ENCODE measurements at places on chromosomes 5 and 9.

DNA sequence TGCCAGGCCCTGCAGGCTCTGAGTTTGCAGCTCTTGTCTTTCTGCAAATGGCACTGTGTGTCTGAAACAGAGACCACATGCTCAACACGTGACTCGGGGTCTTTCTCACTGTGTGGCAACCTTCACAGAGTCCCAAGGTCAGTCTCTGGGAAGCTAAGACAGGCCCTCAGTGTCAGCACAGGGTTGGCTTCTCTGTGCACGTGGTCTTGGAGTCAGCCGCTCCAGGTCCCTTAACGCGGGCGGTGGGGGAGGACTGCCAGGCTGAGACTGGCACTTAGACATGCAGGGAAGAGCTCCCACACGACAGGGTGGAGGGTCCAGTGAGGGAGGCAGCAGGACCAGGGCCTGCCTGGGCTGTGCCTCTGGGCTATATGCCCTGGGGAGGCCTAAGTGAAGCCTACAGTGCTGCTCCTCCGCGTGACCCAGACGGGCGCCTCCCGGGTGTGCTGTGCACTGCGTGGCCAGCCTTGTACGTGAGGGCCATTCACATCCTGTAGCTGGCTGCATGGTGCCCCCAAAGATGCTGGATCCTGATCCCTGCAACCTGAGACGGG, 76.8 kb downstream of the ADAMTS2 start:
- DNase-seq = no peak

- peak; percentile 17 for DNase-seq
These were observed 219.1 kb downstream of the MED10 start for GRCh38 chr5:6158974-6159831.

DNA sequence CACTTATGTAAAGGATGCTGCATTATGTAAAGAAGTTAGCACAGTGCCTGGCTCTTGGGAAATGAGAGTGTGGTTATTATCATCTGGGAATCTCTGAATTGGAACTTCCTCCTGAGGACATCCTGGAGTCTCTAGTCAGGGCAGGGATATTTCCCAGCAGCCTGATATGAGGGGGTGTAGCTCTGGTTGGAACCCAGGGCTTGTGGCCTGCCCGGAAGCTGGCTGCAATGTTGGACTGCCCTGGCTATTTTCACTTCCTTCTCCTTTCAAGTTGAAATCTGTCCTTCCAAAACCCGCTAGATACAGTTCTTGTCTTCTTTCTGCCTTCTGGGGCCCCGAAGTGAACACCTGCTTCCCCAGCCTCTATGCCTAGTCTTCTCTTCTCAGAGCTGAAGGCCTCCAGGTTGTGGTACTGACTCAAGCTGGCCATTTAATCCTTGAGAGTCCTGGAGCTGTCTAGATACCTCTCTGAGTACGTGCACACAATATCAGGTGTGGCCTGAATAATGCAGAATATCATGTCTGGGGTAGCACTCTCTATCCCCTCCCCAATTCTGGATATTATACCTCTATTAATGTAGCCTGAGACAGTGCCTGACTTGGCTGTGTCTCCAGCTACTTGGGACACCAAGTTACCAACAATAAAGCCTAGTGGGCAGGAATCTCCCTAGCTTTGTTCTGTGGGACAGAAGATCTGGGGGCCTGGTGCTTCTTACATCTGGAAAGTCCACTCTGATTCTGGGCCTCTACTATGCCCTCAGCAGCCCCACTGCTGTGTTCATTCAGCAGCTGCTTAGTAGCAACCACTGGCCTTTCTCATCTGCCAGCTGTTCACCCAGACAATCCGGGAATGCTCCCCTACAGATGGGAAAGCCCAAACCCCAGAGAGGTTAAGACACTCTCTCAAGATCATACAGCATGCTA, 45.0 kb downstream of the SLC6A7 start:
- no peak for DNase-seq

DNA sequence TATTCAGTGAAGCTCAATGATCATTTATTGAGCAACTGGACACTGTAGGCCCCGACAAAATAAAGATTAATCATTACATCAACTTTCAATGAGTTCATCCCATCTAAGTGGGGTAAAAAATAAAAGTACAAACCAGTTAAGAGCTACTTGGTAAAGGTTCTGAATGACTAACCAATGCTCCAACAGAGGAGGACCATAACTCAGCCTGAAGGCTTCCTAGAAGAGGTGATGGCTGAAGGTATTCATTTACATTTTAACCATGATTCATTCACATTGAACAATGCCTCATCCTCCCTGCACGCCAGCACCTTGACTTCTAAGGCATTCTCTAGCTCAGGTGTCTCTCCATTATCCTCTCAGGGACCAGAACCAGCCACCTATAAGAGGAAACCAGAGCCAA, 201.4 kb downstream of the ZNF462 start:
- no peak for DNase-seq

DNA sequence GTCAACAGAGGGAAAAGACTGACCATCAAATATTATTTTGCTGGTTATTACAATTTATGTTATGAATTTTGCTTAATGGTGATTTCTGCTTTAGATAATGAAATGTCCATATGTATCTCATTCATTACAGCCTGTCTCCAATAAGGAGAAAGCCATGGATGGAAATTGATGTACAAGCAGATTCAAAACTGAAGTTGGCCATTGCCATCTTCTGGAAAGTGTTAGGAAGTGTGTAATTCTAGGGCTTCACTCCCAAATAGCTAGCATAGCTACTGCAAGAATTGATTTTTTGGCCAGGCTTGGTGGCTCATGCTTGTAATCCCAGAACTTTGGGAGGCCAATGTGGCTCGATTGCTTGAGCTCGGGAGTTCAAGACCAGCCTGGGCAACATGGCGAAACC, 45.8 kb downstream of the DYNC2I2 start:
- no peak for DNase-seq

DNA sequence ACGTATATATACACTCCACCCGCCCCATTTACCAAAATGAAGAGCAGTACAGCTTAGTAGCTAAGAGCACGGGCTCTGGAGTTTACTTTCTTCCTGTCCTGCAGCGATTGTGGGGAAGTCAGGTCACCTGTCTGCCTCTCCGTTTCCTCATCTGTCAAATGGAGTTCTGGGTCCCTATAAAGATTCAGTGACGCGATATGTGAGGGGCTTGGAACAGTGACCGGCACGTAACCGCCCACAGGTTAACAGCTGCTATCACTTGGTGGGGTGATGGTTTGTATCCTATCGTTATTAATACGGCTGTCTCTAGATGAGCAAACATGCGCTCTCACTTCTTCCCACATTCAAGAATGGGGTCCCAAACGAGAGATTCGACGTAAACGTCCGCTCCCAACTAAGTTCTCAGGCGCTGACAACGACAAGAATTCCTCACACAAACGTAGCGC, 426 bp downstream of the FAM114A2 start:
- DNase-seq = no peak

DNA sequence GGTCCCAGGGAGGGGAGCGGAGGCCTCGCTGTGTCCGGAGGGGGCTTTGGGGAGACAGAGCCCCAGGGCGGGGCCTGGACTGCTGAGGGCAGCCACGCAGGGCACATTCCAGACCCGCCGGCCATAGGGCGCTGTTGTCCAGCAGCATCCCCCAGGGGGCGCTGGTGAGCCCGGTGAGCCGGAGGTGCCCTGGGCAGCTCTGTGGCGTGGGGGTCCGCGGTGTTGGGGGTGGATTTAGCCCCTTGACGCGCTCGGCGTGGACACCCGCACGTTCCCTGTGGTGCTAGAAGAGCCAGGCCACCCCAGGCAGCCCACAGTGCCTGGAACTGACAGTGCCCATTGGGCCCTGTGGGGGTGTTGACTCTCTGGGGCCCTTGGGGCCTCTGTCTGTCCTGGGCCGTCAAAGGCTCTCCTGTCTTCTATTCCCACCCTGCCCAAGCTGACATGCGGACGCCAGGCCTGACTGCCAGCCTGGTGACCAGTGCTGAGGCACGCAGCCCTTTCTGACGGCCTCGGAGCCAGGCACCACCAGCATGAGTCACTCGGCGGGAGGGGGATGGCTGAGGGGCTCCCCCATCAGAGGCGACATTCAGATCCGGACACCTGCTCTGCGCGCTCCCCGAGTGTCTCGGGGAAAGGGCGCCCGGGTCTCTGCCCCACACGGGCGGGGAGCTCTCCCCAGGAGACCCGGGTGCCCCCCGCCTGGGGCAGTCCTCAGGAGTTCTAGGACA, 23.9 kb downstream of the TPPP start:
- no peak for DNase-seq

DNA sequence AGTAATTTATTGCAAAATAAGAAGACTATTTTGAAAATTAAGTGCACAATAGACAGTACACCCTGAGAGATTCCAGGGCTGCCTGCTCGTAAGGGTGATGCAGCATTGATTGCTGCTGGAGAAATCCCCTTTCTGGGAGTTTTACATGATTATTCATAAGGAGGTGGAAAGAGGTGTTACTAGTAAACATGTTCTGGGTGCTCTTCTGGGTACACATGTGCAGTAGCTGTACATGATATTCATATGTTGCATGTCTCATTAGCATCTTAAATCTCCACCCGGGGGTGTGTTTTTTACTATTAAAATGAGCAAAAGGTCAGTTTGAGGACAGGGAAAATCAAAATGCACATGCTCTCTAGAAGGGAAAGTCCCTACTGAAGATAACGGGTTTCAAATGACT, 264.8 kb downstream of the CDK5RAP2 start:
- DNase-seq = no peak

- no peak for DNase-seq
These were observed 26.6 kb downstream of the OTULINL start for GRCh38 chr5:14608169-14608568.

DNA sequence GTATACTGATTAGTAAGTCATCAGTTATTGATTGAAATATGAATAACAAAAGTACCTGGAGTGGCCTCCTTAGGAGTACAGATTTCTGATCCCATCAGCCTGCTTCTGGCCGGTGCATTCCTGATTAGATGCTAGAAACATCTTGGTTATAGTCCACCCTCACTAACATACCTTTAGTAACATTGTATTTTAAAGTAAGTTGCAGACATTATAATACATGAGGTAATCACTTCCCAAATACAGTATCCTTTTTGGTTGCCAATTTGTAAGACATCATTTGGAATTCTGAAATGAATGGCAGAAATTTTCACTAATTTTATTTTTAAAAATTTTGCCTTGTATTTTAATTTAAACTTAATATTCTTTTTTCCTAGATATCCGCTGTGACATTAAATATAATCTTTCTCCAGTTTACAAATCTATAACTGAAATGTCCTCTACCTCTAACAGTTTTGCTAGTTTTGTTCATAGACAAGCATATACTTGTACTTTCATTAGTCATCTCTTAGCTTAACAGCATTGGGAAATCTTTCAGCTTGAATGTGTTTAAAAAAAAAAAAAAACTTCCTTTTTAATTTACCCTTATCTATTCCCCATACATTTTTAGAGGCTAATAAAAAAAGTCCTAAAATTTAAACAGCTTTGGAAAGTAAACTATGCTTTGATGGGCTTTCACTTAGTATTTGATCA, 178.9 kb downstream of the XRCC4 start:
- no peak for DNase-seq

DNA sequence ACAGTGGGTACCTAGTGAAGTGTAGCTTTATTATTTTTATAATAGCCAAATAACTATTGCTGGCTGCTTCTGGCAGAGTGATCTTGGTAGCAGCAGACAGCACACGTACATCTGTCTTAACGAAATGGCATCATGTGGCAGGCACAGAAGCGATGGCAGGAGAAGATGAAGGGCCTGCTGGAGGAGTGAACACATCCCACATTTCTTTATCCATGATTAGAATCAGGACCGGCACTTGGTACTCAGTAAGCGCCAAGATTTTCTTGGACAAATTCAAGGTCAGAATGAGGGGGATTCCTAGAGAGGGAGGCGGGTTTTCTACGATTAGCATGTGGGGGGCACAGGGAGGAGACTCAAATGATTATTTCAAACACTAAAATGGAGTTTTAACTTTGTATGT, 23.0 kb upstream of the ZNF366 start:
- no peak for DNase-seq

DNA sequence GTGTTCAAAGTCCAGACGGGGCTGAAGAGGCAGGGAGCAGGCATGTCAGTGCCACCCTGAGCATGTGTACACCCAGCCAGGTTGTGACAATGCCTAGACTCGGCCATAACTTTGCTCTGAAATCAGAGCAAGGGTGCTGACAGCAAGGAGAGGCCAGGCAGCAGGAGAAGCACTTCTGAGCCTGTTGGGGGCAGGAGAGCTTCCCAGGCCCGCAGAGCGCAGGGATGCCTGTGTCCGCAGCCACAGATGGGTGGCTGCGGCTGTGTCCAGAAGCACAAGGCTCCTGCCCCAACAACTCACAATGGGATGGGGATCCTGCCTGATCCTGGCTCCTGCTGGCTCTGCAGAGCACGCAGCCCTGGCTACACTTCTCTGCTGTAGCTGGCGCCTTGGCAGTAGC, 373.9 kb downstream of the CHSY3 start:
- DNase-seq = no peak

DNA sequence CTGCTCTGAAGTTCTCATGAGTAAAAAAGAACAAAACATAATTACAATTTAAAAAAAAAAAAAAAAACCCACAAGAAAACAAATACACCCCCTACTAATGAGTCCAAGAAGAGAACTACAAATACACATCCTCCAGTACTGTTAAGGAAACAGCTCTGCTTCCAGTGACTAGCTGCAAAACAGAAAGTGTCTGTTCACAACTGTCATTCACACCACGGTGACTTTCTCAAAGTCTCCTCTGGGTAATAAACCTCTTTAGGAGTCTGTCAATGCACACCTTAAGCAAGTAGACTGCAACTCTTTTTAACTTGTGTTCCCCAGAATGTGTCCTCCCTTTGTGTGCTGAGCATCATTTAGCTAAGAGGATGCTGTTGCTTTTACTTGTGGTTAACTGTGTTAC, 6.2 kb downstream of the REEP5 start:
- no peak for DNase-seq
